ENCODE measurements at places on chromosomes 2 and 18.

GRCh38 chr18:75482880-75483279, 55.4 kb upstream of the SMIM21 start:
- DNase-seq = no peak

GRCh38 chr2:24568551-24568950, 77.5 kb downstream of the NCOA1 start:
- DNase-seq = no peak

GRCh38 chr2:128241896-128242295, 76.8 kb downstream of the HS6ST1 start:
- DNase-seq = no peak

DNA sequence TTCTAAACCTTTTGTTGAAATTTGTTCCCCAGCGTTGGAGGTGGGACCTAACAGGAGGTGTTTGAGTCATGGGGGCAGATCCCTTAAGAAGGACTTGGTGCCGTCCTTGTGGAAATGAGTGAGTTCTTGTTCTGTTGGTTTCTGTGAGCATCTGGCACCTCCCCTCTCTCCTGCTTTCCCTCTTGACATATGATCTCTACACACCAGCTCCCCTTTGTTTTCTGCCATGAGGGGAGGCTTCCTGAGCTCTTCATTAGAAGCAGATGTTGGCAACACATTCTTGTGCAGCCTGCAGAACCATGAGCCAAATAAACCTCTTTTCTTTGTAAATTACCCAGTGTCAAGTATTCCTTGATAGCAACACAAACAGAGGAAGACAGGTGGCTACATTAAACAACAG, 23.8 kb downstream of the NABP1 start:
- DNase-seq = no peak

DNA sequence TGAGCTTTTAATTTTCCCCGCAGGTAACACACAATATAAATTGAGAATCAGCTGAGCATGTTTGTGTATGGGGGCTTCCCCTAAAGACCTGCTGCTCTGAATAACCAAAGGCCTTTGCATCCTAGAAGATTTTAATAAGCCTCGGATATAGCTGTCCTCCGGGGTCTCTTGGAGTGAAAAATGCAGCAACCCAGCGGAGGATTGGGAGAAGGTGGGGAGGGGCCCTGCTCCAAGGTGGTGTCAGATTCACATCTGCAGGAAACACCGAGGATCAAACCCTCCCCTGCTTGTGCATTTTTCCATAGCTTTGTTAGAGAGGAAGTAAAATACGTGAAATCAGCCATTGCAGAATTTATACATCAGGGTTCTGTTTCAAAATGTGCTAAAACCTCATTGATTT, 63.0 kb upstream of the OTOF start:
- no peak for DNase-seq

DNA sequence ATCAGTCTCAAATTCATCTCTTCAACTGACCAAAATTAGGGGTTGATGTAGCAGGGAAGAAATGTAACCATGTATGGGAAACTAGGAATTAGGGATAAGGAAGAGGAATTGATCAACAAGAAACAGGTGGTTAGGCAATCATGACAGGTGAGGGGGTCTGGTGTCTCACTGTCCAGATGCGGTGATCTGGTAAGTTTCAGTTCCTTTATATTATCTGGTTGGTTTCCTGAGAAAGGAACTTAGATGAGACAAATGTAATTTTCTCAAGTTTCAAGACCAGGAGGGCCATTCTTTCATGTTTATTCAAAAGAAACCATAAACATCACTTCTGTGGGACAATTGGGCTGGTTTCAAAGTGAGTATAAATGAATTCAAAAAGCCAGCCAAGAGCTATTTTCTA, 306.2 kb upstream of the KCNJ3 start:
- no peak for DNase-seq

DNA sequence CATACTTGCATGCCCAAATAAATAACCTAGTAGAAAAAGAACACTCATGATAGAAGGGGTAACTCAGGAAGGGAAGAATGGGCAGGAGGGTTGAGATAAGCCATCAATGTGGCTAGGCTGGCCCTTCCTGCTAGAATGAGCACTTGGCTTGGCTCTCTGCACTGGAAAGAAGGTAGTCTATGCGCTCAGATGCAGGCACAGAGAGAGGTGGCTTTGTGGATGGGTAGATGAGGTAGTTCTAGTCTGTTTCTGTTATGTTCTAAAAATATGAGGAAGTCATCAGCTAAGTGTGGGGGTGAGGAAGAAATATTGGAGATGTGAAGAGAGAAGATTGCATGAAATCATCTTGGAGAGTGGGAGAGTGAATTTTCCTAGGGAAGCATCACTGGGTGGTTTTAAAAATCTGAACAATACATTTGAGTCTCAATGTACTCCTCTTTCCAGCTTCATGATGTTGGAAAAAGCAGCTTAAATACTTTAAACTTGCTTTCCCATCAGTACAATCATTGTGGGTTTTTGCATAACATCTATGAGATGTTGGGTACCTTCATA, 357.1 kb downstream of the CNTNAP5 start:
- DNase-seq = no peak

DNA sequence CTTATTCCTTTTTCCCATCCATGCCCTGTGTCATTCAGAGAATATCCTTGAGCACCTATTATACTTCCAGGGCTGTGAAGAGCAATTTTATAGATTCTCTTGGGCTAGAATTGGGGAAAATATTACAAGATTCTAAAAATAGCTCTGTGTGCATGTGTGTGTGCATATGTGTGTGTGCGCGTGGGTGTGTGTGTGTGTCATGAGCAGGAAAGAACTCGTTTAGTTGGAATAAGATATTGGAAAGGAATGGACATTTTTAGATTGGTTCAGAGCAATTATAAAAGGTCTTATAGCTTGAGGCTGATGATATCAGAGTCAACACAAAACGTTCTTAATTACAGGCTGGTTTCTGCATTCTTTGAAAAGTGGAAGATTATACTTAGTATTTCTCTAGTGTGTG, 212.1 kb upstream of the COPS8 start:
- DNase-seq = no peak

GRCh38 chr2:55511508-55512124, 7.9 kb upstream of the CFAP36 start:
- DNase-seq = no peak

GRCh38 chr2:99801327-99801901, 311.6 kb upstream of the REV1 start:
- DNase-seq = no peak

GRCh38 chr2:158144914-158145625, 43.4 kb downstream of the UPP2 start:
- DNase-seq = no peak

DNA sequence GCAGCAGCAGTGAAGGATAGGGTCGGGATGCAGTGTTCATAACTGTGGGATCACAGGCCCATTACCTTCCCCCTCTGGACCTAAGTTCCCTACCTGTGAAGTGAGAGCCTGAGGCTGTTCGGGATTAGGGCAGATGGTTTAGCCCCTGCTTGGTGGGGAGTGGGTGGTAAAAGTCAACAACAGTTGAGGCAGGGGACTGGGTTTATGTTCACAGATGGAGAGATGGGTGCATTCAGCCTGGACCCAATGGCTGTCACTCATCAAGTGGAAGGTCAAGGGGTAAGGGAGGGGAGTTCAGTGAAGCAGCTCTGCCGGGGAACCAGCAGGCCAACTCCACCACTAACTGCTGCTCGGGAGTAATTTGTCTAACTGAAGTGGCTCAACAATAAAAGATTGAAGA, 180.4 kb downstream of the FAM210A start:
- no peak for DNase-seq

GRCh38 chr18:2851771-2852170, 5.0 kb downstream of the EMILIN2 start:
- DNase-seq = no peak

- no peak for DNase-seq
Measured at GRCh38 chr2:227657199-227657845, 9.3 kb upstream of the SCYGR5 start.

GRCh38 chr2:44965684-44966083, 24.2 kb downstream of the SIX3 start:
- DNase-seq = no peak

- DNase-seq = no peak
Measured at GRCh38 chr2:197604117-197604860, 71.1 kb downstream of the RFTN2 start.

- no peak for DNase-seq
Measured at GRCh38 chr2:19021721-19022120, 336.7 kb downstream of the OSR1 start.

GRCh38 chr2:105371810-105372209, 27.0 kb downstream of the FHL2 start:
- no peak for DNase-seq
